ENCODE measurements at places on chromosomes 7 and 10. TPM values are rescaled to one million over a fixed set of nuclear protein-coding genes. Genes with fewer than 3 reads are reported as not detected.

The GFRA1 gene
- total RNA-seq = 8.6 TPM

The AKR1D1 gene
- not detected for total RNA-seq

The CYP2E1 gene
- total RNA-seq = 0.36 TPM

The NRCAM gene
- total RNA-seq = 0.83 TPM

The TEX47 gene
- not detected for total RNA-seq

The C7orf33 gene
- not detected for total RNA-seq

The TAC1 gene
- total RNA-seq = not detected

The OR2AE1 gene
- 0.18 TPM for total RNA-seq

The RPS24 gene
- 1,664 TPM for total RNA-seq

The TPK1 gene
- 1.1 TPM for total RNA-seq

The PDE6C gene
- not detected for total RNA-seq

The SPDYE5 gene
- not detected for total RNA-seq

The GSDME gene
- total RNA-seq = 88.3 TPM

The KIAA1217 gene
- total RNA-seq = 3.4 TPM

GRCh38 chr7:42106562-42106961 lies 130.4 kb downstream of the GLI3 start:
- DNase-seq = no peak

DNA sequence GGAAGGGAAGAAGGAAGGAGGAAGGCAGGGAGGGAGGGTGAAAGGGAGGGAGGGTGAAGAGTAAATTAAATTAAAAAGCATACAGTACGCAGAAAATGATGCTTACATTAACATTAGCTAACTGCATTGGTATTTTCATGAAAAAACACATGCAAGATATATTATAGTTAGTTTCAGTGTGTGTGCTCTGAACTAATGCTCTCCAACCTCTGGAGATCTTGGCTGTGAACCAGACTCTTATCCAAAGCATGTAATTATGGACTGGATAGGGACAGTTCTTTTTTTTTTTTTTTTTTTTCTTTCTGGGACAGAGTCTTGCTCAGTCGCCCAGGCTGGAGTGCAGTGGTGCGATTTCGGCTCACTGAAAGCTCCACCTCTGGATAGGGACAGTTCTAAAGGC lies 357.0 kb downstream of the FRMD4A start:
- DNase-seq = peak; percentile 89

DNA sequence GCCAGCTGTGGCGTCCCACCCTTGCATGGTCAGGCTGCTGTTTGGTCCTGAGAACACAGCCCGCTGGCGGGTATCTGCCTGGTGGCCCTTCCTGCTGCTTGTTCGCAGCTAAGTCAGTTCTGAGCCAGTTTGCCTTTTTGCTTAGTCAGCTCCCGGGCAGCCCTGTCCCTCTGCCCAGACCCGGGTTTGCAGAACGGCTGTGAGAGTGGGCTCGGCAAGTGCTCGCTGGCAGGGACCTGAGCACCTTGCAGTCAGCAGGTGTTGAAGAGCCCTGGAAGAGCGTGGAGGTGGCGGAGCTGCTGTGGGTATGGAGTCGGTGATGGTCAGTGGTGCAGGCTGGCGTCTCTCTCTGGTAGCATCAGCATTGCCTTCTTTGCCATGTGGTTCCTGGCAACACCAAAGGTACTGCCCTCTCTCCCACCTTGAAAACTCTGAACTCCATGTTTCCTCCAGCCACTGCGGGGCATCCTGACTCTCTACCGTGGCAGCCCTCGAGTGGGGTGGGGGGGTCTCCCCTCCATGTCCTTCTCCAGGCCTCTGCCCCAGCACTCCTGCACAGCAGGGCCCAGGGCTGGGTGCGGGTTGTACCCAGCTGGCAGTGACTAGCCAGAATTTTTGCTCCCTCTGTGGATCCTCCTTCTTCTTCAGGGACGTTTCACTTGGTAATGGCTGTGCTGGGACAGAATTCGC lies 4.6 kb downstream of the INPP5A start:
- DNase-seq = no peak

DNA sequence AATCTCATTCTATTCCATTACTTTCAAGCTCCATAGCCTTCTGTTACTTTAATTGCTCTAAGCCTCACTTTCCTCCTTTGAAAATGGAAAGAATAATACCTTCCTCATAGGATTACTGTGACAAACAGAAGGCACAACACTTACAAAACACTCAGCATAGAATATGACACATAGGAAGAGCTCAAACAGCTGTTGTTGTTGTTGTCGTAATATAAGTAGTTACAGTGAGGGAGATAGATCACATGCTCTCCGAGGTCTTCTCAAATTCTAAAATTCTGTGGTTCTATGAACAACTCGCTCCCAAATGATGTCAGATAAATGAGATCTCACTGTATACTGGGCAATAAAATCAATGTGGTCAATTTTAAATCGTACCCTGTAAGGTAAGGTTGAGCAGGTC lies 1049.3 kb upstream of the C7orf33 start:
- DNase-seq = no peak

GRCh38 chr7:9776900-9777299 lies 1196.8 kb upstream of the PHF14 start:
- no peak for DNase-seq

- no peak for DNase-seq
These were observed 32.7 kb upstream of the SRGN start for GRCh38 chr10:69055241-69055640.

DNA sequence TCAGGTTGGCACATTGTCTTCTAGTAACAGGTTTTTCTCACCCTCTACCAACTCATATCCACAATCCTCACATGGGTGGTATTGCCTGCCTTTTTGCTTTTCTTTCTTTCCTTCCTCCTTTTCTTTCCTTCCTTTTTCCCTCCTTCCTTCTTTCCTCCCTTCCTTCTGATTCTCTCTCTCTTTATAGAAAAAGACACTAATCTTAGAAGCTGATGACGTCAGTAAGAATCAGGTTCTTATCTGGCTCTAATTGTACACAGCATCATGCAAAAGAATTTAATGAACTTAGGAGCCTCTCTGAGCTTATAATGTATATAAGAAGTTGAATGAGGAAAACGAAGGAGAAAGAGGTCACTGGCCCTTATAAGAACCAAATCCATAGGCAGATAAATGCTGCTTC lies 328.3 kb downstream of the GRM8 start:
- no peak for DNase-seq

GRCh38 chr10:93219347-93219746 lies 145.7 kb downstream of the CYP26A1 start:
- DNase-seq = peak; percentile 28

DNA sequence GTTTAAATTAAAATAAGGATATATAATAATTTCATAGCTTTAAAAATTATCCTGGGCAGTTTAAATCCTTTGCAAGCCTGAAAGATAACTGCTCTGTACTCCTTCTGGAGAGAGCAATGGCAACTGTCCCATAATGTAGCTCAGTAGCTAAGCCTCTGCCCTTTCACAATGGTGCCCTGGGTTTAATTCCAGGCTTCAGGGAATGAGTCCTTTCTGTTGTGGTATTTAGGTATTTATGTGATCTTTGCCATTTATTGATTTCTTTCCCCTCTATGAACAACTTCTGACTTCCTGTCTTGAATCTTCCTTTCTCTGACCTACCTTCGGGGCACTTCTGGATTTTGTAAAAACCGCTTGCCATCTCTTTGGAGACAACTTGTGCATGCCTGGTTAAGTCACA lies 773.2 kb downstream of the IPMK start:
- no peak for DNase-seq

DNA sequence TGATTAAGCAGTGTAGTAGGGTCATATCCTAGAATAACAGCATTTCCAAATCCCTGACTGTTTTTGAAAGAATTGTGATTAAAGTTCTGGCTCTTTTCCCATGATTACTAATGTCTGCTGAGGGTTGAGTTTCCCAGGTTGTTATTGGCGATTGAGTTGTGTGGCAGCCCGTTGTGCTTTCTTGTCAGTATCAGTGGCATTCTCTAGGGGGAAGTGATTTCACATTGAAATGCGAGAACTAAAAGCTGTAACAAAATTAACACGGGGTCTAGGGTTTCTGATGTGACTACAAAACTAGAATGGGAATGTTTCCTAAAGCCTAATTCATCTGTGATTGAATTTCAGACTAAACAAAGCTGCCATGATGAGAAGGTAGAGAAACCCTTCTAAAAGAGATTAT lies 349.4 kb downstream of the EXOC4 start:
- DNase-seq = peak; percentile 69

- DNase-seq = no peak
These were observed 98.0 kb downstream of the CTBP2 start for GRCh38 chr10:125062227-125062913.

DNA sequence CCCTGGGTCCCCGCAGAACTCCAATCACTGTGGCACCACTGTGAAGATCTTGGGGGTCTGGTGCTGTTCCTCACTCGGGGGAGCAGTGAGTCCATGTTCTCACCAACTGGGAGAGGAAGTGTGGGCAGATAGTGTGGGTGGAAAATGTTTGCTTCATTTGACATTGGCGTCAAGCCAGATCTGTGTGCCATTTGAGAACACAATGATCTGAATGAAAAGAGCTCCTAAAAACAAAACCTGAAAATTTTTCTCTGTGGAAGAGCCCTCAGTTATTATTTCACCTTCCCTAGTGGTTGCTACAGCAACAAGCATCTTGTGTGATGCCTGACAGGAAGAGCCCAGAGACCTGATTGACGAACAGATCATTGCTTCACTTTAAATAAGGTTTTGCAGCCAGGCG lies 125.6 kb downstream of the VIPR2 start:
- DNase-seq = no peak

- DNase-seq = peak; percentile 83
These were observed 116.8 kb upstream of the JCAD start for GRCh38 chr10:30176182-30176581.

DNA sequence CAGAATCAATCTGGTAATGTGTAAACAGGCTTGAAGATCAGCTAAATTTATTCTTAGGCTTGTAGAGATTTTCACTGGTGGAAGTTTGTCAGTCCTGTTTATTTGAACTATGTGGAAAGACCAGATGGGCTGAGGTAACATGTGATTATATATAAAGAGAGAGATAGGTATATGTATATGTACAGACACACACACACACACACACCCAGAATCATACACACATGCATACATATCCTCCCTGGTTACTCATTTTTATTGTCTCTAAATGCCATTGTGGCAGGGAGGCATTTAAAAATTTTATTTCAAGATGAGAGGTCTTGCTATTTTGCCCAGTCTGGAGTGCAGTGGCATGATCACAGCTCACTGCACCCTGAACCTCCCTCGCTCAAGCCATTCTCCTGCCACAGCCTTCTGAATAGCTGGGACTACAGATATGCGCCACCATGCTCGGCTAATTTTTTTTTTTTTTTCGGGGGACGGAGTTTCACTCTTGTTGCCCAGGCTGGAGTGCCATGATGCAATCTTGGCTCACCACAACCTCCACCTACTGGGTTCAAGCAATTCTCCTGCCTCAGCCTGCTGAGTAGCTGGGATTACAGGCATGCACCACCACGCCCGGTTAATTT lies 78.1 kb upstream of the CYTH3 start:
- peak; percentile 50 for DNase-seq

DNA sequence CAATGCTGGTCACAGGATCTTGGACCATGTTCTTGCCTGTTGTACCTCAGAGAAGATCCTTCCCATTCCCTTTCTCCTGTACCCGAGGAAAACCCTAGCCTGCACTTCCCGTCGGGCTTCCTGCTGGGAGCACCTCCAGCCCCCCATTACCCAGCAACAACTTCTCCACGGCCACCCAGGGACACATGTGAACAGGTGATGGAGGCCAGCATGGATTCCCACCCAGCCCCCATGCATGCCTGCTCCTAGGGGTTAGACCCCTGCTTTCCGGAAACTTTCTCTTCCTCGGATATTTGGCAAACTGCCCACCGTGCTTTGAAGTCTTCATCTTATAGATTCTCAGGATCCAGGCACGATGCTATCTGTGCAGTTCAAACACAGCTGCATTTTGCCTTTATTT lies 67.3 kb downstream of the CALML3 start:
- DNase-seq = no peak

DNA sequence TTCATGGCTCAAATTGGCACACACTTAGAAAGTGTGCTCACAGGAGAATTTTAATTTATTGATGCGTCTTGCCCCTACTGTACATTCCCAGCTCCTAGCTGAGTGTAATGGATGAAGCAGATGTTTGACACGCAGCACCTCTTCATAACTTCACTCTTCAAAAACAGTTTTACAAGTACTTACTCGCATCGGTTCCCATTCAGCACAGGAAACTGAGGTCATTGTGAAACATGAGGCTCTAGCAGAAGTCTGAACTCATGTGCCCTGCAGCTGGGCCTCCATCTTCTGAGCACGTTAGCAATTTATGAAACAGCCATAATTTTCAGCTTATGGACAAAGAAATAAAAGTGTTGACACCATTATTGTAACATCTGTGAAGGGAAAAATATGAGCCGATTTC lies 558.9 kb upstream of the MGMT start:
- no peak for DNase-seq

GRCh38 chr7:44738051-44738723 lies 10.5 kb upstream of the ZMIZ2 start:
- DNase-seq = peak; percentile 11

DNA sequence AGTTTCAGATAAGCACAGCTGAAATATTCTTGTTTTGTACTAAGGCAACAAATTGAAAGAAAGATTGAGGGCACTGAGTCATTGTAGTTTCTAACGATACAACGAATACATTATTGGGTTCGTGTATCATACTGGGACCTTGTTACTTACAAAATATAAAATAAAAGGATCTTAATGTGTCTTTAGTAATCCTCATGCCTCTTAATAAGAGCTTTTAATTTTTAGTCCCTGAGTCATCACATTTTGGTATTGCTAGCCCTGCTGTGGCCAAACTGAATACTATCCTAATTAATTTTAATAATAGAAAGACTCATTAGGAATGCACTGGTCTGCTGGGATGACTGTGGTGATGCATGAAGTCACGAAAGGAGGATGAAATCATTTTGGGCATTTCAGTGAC lies 309.7 kb downstream of the EXOC4 start:
- DNase-seq = peak; percentile 41

DNA sequence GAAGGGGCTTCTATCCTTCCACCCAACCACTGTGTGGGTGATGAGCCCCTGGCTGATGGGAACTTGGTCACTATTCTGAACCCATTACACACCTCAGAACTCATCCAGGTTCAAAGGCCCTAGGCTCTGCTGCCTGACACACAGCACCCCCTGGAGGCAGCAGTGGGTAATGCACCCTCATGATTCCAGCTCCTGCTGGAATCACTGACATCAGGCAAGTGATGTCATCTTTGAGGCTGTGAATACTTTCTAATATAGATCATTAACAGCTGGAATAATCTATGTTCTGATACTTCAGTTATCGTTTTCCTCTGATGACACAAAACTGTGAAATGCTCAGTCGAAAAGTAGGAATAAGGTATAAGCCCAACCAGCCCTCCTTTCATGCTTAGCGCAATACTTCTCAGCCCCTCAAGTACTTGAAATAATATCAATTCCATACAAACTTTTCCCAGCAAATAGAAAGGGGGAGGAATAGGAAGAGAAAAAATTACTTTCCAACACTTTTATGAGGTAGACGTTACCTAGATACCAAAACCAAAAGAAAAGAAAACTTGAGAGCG lies 7.5 kb upstream of the RBP3 start:
- DNase-seq = peak; percentile 60

Measured in IMR-90 (cell line).